BE2C (cell line): ENCODE measurements at places on chromosomes 1 and 21.
A peak's percentile ranks its signal among the peaks of the same experiment; 100 is the strongest.

DNA sequence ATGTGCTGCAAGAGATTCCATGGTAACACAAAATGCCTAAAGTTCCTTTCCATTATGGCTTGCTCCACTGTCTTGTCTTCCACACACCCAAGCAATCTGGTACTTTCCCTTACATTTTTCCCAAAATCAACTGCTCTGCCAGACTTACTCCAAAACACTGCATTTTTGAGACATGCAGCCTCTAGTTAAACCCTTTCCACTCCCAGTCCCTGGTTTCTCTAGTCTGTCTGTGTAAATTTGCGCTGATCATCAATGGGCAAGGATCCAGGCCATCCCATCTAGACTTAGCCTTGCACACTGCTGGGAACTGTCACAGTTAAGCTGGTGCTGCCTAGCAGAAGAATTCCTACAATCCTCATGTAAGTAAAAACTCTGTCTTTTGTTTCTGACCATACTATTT, 47.8 kb downstream of the DAB1 start:
- no peak for DNase-seq

DNA sequence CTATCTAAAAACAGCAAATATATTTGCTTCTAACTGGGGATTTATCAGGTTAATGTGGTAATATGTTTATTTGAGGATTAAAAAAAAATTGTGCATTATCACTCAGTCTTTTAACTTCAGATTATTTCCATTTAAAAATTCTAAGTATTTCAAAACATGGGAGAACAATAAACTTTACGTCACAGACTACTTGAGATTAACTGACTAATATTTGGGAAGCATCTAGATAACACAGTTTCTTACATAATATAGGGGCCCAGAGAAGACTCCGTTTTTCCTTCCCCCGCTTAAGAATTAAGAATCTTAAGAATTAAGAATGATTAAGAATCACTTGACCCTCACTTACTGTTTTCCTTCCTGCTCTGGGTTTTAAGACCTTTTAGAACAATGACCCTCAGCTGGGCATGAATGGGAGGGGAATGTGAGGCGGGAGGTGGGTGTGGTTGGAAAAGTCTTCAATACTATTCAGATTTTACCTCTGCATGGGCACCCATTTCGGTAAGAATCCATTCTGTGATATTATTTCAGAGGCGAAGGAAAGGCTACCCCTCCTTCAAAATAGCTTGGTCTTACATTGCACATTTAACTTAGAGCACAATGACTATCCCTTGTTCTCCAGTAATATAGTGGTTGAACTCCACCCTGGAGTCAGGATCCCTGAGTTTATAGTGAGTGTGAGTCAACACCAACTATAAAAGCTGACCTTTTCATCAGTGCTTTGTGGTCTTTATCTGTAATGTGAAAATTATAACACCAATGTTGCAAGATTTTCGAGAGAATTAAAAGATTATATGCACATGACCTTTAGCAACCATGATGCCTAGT, 821.3 kb downstream of the USP25 start:
- DNase-seq, result no peak

GRCh38 chr1:62263006-62263813, 56.0 kb downstream of the KANK4 start:
- no peak for DNase-seq

GRCh38 chr1:1958071-1958541, 39.0 kb upstream of the TMEM52 start:
- DNase-seq, result no peak

DNA sequence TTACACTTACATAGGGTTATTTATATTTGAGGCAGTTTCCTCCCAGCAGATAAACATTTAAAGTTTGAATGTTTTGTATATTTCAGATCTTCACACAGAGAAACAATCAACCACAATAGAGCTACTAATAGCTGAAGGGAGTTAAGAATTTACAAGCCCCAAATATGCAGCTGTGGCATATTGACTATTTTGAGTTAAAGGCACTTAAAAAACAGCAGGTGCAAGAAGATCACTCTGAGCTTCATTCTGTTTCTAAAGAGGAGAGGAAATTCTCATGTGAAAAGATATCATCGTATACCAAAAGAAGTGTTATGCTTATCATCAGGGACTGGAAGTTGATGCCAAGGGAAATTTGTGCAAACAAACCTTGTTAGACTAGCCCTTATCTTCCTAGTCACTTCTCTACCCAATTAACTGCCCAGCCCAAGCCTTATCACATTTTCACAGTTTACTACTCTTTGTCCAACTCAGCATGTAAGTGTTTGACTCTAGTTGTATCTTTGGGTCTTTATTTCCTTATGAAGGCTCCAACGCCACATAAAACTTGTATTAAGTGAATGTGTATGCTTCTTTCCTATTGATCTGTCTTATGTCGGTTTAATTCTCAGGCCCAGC, 66.3 kb upstream of the COG2 start:
- DNase-seq, result no peak

DNA sequence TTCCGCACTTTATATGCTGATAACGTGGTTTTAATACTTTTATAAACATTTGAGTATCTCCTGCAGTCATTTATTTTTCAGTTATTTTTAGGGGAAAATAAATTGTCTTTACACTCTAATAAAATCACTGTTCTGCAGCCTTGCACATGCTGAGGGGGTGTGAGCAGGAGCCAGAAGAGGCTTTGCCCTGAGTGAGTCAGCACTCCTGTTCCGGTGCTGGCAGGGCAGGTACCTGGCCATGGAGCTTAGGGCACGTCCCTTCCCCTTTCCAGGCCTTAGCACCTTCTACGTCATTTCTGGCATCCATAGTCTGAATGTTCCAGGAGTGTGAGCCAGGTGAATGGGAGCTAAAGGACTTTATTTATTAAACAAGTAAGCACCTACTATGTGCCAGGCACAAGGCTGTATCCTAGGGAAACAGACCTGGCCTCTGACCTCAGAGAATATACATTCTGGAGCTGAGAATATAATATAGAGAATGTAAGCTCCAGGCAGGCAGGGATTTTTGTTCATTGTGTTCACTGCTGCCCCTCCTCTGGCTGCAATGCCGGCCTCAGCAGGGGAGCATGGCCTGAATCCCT, 402.9 kb downstream of the PTPRU start:
- DNase-seq, result no peak

DNA sequence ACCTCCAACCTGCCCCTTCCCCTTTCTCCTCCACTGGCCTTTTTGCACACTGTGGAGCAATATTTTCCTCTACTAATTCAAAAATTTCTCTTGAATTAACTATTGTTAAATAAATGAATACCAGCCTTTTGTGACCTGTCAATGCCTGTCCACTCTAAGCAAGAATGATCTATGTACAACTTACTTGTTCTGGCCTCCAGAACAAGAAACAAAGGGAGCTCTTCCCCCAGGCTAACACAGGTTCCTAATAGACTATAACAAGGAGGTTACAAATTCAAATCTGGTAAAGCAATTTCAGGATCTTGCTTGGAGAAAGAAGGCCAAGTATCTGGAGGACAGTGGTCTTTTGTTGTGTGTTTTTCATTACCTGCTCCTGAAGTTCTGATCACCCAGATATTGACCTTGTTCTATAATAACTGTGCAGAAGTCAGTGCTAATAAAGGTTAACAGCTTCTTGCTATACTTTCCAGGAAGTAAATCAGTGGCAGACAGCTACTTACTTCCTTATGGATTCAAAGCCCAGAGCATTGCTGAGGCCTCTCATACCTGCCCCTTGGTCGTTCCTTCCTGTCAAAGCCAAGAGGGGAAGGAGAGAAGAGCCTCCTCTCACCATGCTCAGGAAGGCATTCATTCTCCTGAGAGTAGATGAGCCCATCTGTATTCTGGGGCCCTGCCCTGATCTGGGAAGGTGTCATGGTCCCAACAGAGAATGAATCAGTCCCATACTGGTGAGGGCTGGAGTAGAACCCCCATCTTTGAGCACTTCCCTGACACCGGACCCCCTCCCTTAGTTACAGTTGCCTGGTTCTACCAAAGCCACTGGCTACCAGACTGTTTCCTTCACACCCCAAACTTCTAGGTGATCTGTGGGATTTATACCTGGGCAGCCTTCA, 56.8 kb downstream of the DESI2 start:
- no peak for DNase-seq

GRCh38 chr1:218408942-218409341, 63.8 kb downstream of the TGFB2 start:
- no peak for DNase-seq

DNA sequence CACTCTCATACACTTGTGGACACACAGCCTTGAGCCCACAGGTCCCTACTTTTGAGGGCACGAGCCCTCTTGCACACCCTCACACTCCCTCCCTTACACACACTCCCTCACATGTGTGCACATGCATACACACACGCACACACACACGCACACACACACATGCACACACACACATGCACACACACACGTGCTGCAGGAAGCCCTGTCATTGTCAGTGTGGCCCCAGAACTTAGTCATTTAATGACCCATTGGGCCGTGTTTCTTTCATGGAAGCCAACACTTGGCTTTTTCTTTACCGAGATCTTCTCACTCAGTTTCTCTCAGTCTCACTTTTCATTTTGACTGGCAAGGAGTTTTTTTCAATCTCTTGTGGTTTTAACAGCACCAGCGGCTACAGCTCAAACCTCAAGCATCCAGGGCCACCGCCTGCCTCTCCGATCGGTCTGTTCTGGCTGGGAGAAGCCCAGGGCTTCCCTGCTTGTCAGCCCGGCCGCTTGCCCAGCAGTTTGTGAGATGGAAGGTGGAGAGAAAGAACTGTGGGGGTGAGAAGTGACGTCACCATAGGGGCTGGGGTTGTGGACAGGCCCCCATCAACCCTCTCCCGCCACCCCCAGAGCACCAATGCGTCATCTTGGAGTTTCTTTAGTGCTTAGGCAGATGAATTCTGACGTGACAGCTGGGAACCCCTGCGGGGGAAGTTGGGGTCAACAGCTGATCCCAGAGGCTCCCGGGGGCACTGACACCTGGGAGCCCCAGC, 15.8 kb upstream of the TNFRSF8 start:
- DNase-seq, result no peak

DNA sequence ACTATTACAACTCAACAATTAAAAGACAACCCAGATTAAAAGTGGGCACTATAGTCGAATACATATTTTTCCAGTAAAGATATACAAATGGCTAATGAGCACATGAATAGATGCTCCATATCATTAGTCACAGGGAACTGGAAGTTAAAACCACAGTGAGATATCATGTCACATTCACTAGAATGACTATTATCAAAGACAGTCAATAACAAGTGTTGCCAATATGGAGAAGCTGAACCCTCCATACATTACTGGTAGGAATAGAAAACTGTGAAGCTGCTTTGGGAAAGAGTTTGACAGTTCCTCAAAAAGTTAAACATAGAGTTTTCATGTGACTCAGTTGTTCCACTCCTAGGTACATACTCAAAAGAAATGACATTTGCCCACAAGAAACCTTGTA, 30.6 kb upstream of the MRPS6 start:
- no peak for DNase-seq

GRCh38 chr1:30383221-30383711, 340.1 kb downstream of the MATN1 start:
- DNase-seq, result peak; percentile 55

- no peak for DNase-seq
Measured at GRCh38 chr1:175192111-175192629, 406 bp downstream of the KIAA0040 start.

GRCh38 chr1:160402001-160402795, 1.8 kb downstream of the VANGL2 start:
- DNase-seq, result no peak

GRCh38 chr1:8197493-8198282, 120.2 kb upstream of the SLC45A1 start:
- no peak for DNase-seq

- DNase-seq, result no peak
Measured at GRCh38 chr1:201673093-201673492, 134.2 kb downstream of the NAV1 start.

- DNase-seq, result no peak
Measured at GRCh38 chr1:185835191-185835590, 101.0 kb downstream of the HMCN1 start.

DNA sequence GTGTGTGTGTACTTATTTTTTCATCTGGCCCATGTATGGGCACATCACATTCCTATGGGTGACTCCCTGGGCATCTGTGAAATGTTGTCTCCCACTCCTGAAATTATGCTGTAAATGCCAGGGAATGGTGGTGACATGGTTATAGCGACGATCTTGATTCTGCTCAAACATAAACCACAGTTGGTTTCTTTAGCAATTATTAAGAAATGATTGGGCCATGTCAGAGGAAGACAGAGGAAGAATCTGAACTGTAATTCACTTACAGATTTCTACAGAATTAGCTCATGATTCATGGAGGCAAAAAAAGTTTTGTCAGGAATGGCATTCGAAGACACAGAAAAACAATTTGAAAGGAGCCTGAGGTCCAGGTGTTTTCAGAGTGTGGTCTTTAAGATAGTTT, 25.8 kb upstream of the KCNE1 start:
- DNase-seq, result no peak

GRCh38 chr1:6329396-6329795, 64.2 kb downstream of the ACOT7 start:
- DNase-seq, result no peak

- DNase-seq, result peak; percentile 90
Measured at GRCh38 chr21:17688912-17689874, 76.5 kb upstream of the BTG3 start.

- DNase-seq, result no peak
Measured at GRCh38 chr1:150152772-150153456, 3.2 kb downstream of the PLEKHO1 start.

- DNase-seq, result no peak
Measured at GRCh38 chr1:179124873-179125272, 43.0 kb downstream of the TOR3A start.

- no peak for DNase-seq
Measured at GRCh38 chr1:162941024-162941423, 80.0 kb upstream of the CCDC190 start.

DNA sequence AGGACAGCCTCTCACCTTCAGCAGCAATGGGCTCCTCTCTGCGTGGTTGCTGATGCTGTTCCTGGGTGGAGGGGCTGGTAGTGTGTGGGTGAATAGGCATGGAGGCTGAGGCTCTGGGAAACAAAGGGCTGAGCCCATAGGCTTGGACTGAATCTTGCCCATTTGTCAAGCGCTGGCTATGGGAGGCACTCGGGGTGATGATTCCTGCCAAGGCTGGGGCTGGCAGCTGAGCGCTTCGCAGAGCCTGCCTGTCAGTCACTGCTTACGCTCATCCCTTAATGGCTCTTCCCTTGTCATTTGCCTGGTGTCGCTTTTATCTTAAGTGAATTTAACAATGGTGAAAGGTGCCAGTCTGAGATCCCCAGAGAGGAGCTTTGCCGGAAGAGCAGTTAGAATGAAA, 353.3 kb downstream of the PBX1 start:
- DNase-seq, result no peak

GRCh38 chr1:197321811-197322210, 53.8 kb downstream of the CRB1 start:
- no peak for DNase-seq

DNA sequence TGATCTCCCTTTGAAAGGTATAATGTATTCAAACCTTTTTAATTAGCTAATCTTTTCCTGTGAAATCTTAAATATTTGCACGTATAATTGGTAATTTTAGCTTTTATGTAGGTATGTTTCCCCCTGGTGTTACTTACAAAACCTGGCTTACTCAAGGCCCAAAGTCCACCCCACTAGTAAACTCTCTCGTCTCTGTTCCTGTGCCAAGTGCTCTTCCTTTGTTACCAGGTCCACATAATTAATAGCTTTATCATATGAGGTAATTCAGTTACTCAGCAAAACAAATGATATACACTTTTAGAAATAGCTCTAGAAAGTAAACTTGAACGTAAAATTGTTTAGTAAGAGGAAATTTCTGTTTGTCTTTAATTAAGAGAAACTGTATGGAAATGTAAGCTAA, 36.7 kb downstream of the NFIA start:
- DNase-seq, result peak; percentile 10
